Fibroblast of lung (primary cell): ENCODE measurements at places on chromosomes 3 and 15. TPM values are rescaled to one million over a fixed set of nuclear protein-coding genes. Genes with fewer than 3 reads are reported as not detected.

DNA sequence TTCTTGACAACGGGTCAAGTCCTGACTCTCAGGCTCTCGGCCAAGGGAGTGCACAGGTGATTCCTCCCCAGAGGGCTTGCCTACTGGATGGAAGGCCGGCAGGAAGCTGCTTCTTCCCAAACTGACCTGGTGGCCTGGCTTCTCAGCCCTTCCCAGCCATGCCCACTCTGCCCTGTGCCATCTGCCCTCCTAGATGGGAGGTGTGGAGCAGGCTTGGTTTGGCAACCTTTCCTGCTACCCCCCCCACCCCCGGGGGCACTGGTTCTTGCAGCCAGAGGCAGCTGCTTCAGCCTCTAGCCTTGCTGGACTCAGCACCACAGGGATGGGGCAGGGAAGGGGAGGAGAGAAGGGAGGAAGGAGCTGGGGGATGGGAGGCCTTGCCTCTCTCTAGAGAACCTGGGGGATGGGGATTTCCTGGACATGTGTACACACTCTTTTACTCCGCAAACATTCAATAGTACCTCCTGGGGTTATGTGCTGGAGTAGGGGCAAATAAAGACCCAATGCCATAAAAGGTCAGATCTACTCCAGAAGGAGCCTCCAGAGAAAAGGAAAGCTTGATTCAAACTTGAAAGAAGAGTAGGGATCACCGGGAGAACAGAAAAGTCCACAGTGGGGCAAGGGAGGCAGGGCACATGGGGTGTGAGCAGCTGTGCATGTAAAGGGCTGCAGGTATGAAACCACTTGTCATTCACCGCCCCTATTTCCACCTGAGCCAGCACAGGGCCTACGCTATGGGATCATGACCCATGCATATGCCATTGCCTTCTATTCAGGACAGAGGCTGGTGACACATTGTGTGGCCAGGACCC is 4.2 kb upstream of the DAPK2 start:
- DNase-seq: no peak

Gene SH3GL3
- polyA plus RNA-seq: 0.05 and 0.10 TPM in 2 replicates

- DNase-seq: no peak
Observed at GRCh38 chr15:82952158-82953081, at the start of gene HOMER2. Gene HOMER2, minus strand, starts transcription at chr15:82952720. Its CDS starts 185 bp downstream, at chr15:82952535.

Gene MAP6D1
- polyA plus RNA-seq: 2.1 and 3.8 TPM in 2 replicates

GRCh38 chr3:41180396-41180795 is 18.9 kb upstream of the CTNNB1 start:
- DNase-seq: no peak

Gene DUOXA1
- polyA plus RNA-seq: not detected in 2 replicates

Gene RYR3
- not detected in 2 replicates for polyA plus RNA-seq

GRCh38 chr3:74814181-74814580 is 199.7 kb upstream of the CNTN3 start:
- DNase-seq: no peak

Gene PLSCR5
- not detected in 2 replicates for polyA plus RNA-seq

- peak; percentile 8 for DNase-seq
Observed at GRCh38 chr3:108590460-108590859, 938 bp downstream of the DZIP3 start.

Gene CACNA2D2
- 0.02 and 0.06 TPM in 2 replicates for polyA plus RNA-seq

DNA sequence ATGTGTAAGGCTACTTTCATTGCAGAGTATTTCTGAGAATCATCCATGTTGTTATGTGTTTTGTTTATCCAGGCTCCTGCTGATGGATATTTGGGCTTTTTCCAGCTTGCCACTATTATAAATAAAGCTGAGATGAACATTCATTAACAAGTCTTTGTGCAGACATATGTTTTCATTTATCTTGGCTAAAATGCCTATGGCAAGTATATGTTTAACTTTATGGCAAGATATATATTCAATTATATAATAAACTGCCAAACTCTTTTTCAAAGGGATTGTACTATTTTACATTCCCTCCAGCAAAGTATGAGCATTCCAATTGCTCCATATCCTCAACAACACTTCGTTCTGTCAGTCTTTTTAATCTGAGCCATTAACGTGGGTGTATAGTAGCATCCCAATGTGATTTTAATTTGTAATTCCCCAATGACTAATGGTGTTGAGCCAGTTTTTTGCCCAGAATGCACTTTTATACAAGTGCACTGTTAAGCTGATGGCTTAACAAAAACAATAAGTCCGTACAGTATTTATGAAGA is 452.4 kb downstream of the SHQ1 start:
- peak; percentile 52 for DNase-seq

DNA sequence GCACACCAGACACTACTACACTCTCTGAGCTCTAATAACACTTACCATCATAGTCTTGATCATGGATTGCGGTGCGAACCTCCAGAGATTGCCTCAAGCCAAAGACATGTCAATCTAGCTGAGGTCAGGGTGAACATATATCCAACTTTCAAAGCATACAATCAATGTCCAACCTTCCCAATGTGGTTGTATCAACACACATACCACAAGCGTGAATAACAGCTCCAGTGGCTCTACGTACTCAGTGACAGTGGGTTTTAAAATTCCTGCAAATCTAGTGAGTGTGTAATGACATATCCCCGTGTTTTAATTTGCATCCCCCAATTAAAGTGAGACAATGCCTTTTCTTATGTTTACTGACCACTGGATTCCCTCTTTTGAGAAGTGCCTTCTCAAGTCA is 29.6 kb downstream of the SFMBT1 start:
- no peak for DNase-seq

DNA sequence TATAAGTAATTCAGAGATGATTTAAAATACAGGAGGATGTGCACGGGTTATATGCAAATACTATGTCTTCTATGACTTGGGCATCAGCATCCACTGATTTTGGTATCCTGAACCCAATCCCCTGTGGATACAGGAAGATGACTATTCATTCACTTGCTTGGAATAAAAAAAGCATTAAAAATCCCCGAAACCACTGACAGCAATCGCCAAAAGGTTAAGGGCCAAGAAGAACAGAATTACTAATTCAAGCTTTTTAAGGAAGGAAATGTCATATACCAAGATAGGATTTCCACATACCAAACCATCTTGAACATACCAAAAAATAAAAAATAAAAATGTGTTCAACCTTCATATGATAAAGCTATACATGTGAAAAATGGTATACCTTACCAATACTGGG is 93.7 kb downstream of the DLG1 start:
- DNase-seq: no peak

GRCh38 chr15:47951781-47952180 is 169.0 kb upstream of the SLC24A5 start:
- DNase-seq: no peak

Gene BCHE
- 5.8 and 6.9 TPM in 2 replicates for polyA plus RNA-seq

DNA sequence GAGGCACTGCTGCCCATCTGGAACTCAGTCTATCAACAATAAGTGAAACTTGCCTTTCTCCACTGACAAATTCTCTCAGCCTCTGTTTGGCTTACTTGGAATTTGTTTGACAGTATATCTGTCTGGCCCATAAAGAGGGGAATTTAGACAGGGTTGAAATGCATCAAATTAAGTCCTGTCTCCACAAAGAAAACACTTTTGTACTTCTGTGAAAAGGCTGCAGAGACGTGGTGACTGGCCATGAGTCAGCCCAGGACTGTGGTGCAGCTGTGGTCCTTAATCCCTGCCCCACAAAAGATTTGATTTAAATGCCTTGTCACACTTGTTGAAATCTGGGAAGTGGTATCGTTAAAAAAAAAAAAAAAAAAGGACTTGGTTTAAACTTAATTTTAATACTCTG is 47.5 kb downstream of the RYR3 start:
- DNase-seq: peak; percentile 9

- DNase-seq: peak; percentile 1
Observed at GRCh38 chr3:104411757-104412156, 955.0 kb upstream of the ALCAM start.

DNA sequence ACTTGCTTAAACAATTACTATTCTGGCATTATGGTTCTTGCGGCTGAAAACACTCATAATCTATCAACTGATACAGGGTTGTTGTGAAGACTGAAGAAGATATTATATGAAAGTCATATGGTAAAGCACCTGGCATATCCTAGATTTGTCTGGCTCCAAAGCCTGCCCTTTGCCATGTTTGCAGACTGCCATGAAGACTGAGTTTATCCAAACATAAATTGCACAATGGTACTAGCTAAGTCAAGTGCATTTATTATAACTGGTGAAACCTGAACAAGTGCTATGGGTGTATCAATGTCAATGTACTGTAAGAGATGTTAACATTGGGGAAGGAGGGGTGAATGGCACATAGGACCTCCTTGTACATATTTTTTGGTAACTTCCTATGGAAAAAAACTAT is 87.4 kb upstream of the MEX3B start:
- no peak for DNase-seq

Gene EFCC1
- not detected in 2 replicates for polyA plus RNA-seq

- peak; percentile 49 for DNase-seq
Observed at GRCh38 chr3:194487289-194488054, 670 bp upstream of the ATP13A3 start.

DNA sequence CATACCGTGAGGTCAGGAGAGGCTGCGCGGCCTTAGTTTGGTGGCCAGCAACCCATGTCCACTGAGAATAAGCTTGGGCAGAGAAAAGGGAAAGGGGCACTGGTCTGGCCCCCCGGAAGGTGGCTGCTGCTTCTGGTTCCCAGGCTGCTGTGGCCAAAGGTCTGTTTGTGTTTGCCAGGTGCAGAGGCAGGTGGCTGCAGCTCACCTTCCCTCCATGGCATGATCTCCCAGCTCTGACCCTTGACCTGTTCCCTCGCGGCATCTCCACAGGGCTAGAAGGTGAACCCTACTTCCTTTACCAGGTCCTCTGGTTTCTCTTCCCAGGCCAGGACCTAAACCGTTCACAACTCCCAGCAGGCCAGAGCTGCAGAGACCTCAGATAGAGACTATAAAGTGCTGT is 13.8 kb downstream of the VPS18 start:
- no peak for DNase-seq

GRCh38 chr3:190357468-190357867 is 30.5 kb upstream of the CLDN16 start:
- DNase-seq: no peak

Gene TMEM158
- polyA plus RNA-seq: 31.6 and 118 TPM in 2 replicates

Gene IFT57
- 55.5 and 57.7 TPM in 2 replicates for polyA plus RNA-seq

Gene XCR1
- 0.01 and 0.02 TPM in 2 replicates for polyA plus RNA-seq

DNA sequence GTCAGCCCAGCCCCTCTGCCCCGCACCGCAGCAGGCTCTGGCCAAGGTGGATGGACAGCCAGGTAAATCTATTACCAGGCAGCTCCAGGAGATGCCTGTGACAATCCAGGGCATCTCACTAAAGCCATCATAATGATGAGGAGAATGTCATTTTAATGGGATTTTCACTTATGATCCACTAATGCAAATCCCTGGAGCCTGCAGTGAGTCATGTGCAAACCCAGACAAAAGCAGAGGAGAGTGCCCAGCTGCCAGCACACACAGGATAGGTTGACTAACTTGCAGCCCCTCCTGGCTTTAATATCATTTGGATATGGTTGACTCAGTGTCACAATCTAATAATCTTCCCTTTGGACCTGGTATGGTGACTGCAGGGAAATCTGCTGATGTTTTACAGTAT is 206.9 kb upstream of the TRIM42 start:
- DNase-seq: no peak

DNA sequence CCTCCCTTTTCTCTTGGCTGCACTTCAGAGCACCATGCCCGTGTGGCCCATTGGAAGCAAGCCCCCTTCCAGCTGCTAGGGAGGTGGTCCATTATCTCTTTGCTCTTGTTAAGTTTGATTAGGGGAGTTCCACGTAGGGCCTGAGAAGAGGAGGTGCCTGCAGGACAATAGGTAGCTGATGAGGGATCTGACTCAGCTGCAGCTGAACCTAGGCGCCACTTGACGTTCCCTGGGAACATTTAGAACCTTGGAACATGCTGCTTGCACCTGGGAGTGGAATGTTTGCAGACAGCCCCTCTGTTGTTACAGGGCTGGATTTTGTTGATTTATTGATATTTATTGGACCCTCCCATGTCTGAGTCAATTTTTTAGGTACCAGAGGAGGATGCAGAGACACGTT is 4.7 kb downstream of the SMAD3 start:
- DNase-seq: no peak

Gene GRK7
- polyA plus RNA-seq: not detected in 2 replicates

Gene CA12
- polyA plus RNA-seq: 30.6 and 42.3 TPM in 2 replicates

DNA sequence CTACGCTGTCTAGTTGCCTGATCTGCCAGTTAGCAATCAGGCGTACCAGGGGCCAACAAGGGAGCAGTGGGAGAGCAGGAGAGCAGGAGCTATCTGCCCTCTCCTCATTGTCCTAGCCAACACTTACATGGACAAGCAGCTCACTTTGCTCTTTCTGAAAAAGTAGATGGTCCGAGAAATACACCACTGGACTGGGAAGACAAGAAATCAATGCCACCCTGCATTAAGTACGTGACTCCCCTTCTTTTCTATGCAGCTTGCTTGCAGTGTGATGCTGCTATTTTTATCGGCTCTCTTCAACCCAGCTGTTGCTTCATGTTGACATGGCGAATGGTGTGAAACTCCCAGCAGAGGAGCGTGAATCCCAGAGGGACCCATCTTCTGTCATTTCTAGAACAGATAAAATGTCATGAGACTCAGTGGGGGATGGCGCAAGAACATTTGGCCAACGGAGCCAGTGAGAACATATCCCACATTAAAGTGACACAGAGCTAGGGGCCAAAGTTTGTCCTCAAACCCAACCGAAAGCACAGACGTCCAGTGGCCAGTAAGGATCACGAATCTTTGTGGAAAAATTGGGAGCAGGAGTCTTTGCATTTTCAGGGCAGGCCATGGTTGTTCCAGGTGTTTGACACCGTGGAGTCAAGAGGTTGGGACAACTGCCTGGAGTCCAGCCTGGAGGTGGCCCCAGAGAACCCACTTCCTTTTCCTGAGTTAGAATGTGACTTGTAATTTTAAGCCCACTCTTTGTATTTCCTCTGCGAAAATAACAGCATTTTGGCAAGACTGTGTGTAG is 53.7 kb upstream of the MEF2A start:
- DNase-seq: no peak

- peak; percentile 68 for DNase-seq
Observed at GRCh38 chr3:45516829-45517228, 77.7 kb upstream of the LIMD1 start.

DNA sequence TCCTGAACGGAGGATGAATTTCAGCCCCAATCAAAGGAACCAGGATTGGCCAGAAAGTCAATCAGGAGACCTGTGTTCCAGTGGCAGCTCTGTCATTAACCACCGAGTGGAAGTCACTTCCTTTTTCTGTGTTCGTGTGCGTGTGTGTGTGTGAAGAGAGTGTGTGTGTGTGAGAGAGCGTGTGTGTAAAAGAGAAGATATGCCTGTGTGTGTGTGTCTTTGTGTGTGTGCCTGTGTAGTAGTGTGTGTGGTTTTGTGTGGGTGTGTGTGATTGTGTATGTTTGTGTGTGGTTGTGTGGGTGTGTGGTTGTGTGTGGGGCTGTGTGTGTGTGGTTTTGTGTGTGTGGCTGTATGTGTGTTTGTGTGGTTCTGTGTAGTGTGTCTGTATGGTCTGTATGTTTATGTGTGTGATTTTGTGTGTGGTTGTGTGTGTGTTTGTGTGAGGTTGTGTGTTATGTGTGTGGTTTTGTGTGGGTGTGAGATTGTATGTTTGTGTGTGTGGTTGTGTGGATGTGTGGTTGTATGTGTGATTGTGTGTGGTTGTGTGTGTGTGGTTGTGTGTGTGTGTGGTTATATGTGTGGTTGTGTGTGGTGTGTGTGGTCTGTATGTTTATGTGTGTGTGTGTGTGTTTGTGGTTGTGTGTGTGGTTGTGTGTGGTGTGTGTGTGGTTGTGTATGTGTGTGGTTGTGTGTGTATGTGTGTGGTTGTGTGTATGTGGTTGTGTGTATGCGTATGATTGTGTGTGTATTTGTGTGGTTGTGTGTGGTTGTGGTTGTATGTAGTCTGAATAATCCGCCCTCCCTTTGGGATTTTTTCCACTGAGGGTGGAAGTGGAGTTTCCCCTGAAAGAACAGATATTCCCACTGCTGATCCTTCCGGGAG is 314.4 kb downstream of the SHQ1 start:
- DNase-seq: no peak

GRCh38 chr15:45377609-45378148 is 665 bp downstream of the GATM start:
- DNase-seq: no peak
